M059J (cell line): ENCODE measurements at places on chromosomes 6 and 20. TPM values are rescaled to one million over a fixed set of nuclear protein-coding genes. Genes with fewer than 3 reads are reported as not detected.

The ECT2L gene
- total RNA-seq, result not detected in 2 replicates

DNA sequence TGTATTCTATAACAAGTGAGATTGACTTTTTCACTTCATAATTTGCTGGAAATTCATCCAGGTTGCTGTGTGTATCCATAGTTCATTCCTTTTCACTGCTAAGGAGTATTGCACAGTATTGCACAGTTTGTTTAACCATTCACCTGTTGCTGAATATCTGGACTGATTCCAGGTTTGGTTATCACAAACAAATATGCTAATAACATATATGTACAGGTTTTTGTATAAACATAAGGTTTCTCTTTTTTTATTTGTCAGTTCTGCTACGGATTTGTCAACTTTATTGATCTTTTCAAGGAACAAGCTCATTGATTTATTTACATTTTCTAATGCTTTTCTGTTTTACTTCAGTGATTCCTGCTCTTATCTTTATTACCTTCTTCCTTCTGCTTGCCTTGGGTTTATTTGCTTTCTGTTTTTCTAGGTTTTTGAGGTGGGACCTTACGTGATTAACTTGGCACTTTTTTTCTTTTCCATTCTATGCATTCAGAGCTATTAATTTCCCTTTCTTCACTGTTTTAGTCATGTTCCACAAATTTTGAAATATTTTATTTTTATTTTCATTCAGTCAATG, 117.0 kb upstream of the OGFRL1 start:
- no peak for DNase-seq

The SNAP25 gene
- total RNA-seq, result 11.9 and 15.0 TPM in 2 replicates

The PREX1 gene
- total RNA-seq, result 1.5 and 5.2 TPM in 2 replicates

The CLPSL1 gene
- not detected in 2 replicates for total RNA-seq

The MLIP gene
- total RNA-seq, result not detected in 2 replicates

GRCh38 chr6:154156135-154156896, 117.3 kb downstream of the OPRM1 start:
- peak; percentile 63 for DNase-seq

The CD109 gene
- total RNA-seq, result 24.0 and 39.3 TPM in 2 replicates

- no peak for DNase-seq
Observed at GRCh38 chr6:15408758-15409157, 162.9 kb downstream of the JARID2 start.

GRCh38 chr6:63637865-63638445, 2.4 kb downstream of the PHF3 start:
- DNase-seq, result no peak

DNA sequence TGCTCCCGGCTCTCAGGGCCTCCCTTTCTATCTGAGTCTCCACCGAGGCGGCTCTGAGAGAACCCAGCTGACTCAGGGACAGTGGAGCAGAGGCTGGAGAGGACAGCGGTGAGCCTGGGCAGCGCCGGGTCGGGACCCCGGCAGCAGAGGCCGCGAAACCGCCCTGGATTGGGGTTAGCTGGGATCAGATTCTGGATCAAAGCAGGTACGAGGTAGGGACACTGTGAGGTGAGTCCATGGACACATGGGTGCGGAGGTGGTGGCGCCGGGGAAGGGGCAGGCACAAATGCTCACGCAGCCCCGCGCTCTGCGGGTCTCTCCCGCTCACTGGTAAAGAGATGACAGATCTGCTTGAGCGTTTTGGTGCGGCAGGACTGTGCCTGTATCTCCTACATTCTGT, 146.4 kb upstream of the GGTLC1 start:
- no peak for DNase-seq

The GABRR2 gene
- total RNA-seq, result 0.25 TPM in 1 of 2 replicates, not detected in the other
